Muscle of back (tissue), 13 donors: ENCODE measurements at places on chromosomes 7 and 10.

GRCh38 chr7:1127001-1127400 lies 33.0 kb downstream of the ZFAND2A start:
- DNase-seq: no peak

DNA sequence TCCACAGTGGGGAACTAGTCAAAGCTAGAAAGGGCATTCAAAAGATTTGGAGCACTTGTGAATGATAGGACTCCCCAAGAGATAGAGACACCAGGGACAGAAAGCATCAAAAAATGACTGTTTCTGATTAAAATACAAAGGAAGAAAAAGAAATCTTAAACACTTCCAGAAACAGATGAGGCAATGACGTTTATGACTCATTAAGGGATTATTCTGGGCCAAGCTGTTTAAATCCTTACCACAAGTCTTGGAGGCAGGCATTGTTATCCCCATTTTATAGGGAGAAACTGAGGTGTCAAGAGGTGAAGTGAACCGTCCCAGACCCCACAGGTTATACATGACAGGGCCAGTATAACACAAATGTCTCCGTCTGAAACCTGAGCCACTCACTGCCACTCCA lies 68.3 kb upstream of the AMPH start:
- peak; percentile 33 for DNase-seq

DNA sequence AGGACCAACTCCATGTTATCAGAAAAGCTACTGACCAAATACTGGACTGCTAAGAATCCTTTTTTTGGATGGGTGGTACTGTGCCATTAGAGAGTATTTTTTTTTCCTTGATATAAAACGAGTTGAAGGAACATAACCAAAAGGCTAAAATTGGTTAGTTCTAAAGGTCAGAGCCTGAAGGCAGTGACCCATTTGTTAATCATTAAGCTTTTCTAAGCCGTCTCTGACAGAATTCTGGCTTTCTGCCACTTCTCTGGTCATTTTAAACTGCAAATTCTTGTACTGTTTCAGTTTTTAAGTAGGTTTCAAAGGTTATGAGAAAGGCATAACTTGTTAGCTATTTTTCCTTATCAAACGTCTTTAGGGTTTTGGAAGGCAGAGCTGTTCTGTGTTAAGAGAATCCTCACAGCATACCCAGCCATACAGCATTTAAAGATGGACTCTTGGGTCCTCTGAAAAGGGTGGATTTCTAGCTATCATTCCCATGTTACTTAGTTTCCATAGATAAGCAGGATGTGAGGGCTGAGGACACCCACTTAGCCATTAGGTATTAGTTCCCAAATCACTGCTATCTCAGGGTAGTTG lies 196.8 kb downstream of the RNLS start:
- DNase-seq: peak; percentile 43

GRCh38 chr7:128453836-128454804 lies 1.6 kb upstream of the HILPDA start:
- peak; percentile 87 for DNase-seq

DNA sequence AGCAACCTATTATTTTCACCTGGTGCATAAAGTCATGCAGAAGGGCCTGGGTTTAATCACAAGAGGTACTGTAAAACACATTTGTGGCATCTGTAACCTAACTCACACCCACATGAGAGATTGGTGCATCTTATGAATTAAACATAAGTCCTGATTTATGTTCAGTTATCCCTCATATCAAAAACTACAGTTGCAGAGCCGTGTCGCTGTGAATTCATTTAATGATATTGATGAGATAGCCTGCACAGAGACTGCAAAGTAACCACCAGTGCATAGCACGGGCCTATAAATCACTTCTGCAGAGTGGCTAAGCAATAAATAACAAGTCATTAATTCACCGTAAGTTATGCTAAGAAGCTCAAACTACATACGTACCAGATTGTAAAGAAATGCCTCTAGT lies 178.2 kb downstream of the RELN start:
- DNase-seq: no peak

- DNase-seq: no peak
Measured at GRCh38 chr10:125107166-125107949, 53.0 kb downstream of the CTBP2 start.

DNA sequence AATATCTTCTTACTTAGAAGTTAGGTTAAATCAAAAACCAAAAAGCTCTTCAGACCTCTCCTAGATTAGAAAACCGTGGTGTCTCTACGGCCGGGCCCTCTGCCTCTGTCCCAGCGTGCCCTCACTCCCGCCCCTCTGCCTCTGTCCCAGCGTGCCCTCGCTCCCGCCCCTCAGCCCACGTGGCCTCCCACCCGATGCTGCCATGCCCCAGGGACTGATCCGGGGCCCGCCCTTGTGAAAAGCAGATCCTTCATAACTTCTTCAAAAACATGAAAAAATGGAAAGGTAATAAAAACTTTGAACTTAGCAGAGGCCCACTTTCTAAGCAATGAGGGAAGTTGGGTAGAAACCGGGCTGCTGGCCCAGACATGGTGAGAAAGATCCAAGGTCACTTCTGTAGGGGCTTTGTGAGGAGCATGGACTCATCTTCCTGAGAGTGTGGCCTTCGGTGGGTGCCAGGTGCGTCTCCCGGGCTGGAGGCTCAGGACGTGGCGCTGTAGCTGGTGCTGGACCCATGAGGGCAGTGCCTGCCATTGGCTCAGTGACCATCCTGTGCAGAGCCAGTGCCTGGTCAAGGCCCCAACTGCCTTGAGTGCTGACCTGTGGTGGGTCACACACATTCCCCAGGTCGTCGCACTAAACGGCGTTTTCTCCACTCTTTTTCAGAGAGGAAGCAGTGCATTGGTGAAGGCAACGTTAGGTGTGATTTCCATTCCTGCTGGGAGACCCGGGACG lies 4.9 kb upstream of the DPYSL4 start:
- DNase-seq: no peak

DNA sequence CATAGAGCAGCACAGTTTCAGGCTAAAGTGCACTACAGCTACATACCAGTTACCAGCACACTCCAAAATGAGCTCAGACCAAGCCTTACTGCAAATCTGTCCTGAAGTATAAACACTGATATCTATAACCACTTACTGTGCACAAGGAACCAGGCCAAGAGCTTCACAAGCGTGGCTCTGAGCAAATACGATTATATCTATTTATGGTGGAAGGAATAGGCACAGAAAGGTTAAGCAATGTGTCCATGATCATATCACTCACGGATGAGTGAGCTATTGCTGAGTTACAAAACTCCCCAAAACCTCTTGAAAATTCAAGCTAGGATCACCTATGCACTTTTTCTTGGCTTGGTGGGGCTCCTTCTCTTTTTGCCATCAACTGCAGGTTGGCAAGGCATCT lies 84.9 kb downstream of the GPAM start:
- no peak for DNase-seq

GRCh38 chr7:77351539-77352004 lies 64.6 kb downstream of the GSAP start:
- DNase-seq: no peak

DNA sequence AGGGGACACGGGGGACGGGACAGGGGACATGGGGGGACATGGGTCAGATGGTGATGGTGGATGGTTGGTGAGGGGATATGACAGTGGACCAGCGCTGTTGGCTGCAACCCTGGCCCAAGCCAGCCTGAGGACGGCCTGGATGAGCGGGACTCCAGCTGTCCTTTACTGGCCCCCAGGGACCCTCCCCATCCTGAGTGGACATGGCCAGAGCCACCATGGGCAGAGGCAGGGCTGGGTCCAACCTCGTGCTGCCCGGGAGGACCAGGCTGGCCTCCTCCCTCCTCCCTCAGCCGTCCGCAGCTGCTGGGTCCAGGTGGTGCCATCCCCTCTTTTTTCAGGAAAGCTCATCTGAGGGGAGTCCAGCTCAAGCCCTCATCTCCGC lies 30.4 kb downstream of the GET4 start:
- DNase-seq: no peak

- no peak for DNase-seq
Measured at GRCh38 chr7:53996876-53997275, 545.3 kb upstream of the VSTM2A start.

DNA sequence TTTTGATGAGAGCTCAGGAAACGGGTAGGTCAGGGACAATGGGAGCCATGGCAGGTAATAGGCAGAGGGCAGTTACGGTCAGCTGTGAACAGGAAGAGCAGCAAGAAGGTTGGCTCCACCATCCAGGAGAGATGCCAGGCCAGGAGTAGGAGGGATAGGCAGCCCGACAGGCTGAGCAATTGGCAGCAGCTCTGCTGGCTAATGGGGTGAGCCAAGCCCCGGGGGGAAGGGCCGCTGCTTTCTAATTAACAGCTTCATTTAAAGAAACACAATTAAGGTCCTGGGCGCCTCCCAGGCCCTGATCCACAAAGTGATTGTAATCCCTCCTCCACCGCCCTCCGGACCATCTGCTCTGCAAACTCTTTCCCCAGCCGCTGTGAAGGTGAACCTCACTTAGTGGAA lies 23.7 kb downstream of the SH2B2 start:
- DNase-seq: no peak

DNA sequence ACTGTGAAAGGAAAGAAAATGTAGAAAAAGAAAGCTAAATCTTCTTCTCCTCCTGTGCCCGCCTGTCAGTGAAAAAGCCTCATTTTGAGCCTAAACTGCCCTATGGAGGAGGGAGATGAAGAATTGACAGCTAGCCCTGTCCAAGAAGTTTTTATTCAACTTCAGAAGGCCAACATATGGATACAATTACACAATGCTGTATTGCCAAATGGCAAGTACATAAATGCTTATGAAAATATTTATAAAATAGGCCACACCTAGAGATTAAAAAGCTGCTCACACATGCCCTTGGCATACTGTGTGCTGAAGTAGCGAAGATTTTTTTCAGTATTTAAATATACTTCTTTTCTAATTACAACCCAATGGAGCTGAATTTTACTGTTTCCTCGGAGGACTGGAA lies 65.1 kb upstream of the NEBL start:
- DNase-seq: no peak

- no peak for DNase-seq
Measured at GRCh38 chr10:62842983-62843382, 26.8 kb upstream of the EGR2 start.

DNA sequence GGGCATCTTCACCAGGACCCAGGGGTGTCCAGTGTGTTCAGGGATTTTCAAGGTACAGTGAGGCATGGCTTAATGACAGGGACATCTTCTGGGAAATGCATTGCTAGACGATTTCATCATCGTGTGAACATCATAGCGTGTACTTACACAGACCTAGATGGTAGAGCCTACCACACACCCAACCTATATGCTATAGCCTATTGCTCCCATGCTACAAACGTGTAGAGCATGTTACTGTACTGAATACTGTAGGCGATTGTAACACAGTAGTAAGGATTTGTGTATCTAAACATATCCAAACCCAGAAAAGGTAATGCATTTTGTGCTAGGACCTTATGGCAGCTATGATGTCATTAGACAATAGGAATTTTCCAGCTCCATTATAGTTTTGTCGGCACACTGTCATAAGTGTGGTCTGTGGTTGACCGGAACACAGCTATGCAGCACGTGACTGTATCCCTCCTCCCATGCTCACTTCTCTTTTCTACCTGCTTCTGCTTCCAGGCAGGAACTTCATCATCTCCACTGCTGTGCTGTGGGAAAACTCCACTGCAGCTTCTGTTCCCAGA lies 416.2 kb upstream of the NFE2L3 start:
- DNase-seq: no peak

DNA sequence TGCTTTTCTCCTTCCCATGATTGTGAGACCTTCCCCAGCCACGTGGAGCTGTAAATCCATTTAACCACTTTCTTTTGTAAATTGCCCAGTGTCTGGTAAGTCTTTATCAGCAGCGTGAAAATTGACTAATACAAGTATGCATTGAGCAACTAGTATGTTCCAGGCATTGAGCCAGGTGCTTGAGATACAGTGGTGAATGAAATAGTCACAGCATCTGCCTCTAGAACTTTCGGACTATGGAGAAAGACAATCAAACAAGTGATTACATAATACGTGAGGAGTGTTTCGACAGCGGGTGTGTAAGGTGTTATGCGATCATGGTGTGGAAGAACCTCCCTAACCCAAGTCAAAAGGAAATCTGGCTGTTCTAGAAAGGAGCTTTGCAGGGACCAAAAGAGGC lies 21.6 kb upstream of the NUP205 start:
- DNase-seq: no peak

- DNase-seq: no peak
Measured at GRCh38 chr10:112296908-112297331, 13.7 kb downstream of the TECTB start.

GRCh38 chr7:101093906-101094305 lies 8.6 kb downstream of the TRIM56 start:
- peak; percentile 86 for DNase-seq

DNA sequence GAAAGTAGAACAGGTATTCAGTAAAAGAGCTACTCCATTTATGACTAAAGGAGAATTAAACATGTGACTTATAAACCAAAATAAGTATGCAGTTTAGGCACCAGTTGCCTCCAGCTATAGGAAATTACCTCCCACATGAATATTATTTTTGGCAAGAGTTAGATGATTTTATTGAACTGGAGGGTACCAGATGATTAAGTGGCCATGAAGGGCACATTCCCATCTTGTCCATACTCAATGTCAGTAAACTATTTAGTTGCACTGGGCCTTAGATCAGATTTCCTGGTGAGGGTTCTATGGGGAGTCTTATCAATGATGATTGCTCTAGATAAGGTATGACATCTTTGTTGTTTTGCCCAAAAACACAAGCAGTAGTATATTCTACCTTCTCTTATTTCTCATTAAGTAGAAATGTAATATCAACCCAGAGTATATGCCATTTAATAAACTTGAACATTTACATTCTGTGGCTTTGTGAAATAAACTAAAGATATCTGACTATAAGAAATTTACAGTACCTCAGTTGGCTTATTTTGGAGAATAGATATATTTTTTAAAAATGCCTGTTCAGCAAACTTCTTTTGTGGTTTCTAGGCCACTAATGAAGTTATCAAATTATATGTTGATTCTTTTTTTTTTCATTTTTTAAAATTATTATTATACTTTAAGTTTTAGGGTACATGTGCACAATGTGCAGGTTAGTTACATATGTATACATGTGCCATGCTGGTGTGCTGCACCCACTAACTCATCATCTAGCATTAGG lies 145.3 kb downstream of the SEMA3A start:
- DNase-seq: no peak

- DNase-seq: no peak
Measured at GRCh38 chr10:18476076-18476647, 175.2 kb downstream of the NSUN6 start.

GRCh38 chr7:138081868-138082267 lies 5.6 kb downstream of the AKR1D1 start:
- DNase-seq: no peak

- no peak for DNase-seq
Measured at GRCh38 chr10:23202779-23203178, 10.7 kb downstream of the PTF1A start.

DNA sequence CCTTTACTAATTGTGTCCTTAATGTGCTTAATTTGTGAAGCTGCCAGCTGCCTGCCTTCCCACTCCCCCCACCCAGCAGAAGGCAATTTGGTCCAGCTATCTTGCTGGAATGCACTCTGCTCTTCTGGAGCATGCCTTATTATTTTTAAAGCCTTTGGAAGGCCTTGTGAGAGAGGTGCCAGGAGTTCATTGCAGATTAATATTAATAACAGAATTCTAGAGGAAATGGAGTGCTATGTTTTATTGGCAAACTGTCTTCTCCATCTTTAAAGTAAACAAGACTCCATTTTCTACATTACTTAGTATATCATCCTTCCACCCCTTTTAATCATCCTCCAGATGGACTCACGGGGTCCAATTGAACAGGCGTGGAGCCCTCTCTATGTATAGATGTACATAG lies 50.8 kb upstream of the ZNF32 start:
- no peak for DNase-seq
